Aorta (tissue), 5 donors: ENCODE measurements at places on chromosomes 5 and 9.

GRCh38 chr9:7028591-7028990, 270.8 kb downstream of the KDM4C start:
- peak; percentile 43 for DNase-seq
- no peaks in the 10 kb centered on the region for H3K27me3 ChIP-seq
- no peak overlapping the region for H3K27ac ChIP-seq

DNA sequence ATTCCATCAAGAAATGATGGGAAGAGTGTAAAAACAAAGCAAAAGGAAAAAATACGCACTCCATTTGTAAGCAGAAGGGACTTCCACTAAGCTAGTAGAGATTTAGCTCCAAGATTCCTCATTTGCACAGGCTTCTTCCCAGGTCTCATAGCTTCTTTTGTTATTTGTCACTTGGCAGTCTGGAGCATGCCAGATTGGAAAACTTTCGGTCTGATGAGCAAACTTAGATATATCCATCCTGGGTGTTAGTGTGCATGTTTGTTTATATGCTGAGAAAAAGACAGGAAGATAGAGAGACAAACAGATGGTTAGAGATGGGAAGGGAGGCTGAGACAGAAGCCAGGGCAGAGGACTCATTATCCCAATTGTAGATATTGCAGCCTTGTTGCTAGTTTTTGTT, 1644.5 kb upstream of the NUDT12 start:
- no peaks in the 10 kb centered on the region for H3K36me3 ChIP-seq
- H3K27me3 ChIP-seq = no peaks in the 10 kb centered on the region
- no peak for DNase-seq
- H3K27ac ChIP-seq = no peak overlapping the region

- H3K27ac ChIP-seq = no peak overlapping the region
- DNase-seq = no peak
- no peaks in the 10 kb centered on the region for H3K27me3 ChIP-seq
- no peaks in the 10 kb centered on the region for H3K4me1 ChIP-seq
- peaks cover 4% of the 10 kb centered on the region for H3K36me3 ChIP-seq
These were observed 95.0 kb downstream of the MRPS27 start for GRCh38 chr5:72224946-72225463.

- H3K4me1 ChIP-seq = no peaks in the 10 kb centered on the region
- no peak for DNase-seq
- H3K27ac ChIP-seq = no peak overlapping the region
These were observed 388.0 kb upstream of the ZNF608 start for GRCh38 chr5:125134216-125135081.

DNA sequence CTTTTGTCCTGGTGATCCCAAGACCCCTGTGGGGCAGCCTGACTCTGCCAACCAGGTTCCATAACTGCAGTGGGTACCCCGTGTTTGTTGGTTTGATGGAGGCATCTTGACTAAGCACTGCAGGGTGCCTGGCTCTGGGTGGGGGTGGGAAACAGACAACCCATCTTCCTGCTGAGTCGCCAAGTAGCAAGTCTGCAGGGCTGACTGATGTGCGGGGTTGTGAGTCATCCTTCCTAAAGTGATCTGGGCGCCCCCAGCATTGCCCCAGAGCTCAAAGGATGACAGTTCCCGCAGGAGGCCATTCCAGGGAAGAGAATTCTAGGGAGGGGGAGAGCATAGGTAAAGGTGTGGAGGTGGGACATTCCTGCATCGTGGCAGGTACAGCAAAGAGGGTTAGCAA, 23.5 kb downstream of the DAB2IP start:
- H3K27me3 ChIP-seq = no peaks in the 10 kb centered on the region
- DNase-seq = peak; percentile 36
- no peaks in the 10 kb centered on the region for H3K36me3 ChIP-seq
- H3K27ac ChIP-seq = no peak overlapping the region

DNA sequence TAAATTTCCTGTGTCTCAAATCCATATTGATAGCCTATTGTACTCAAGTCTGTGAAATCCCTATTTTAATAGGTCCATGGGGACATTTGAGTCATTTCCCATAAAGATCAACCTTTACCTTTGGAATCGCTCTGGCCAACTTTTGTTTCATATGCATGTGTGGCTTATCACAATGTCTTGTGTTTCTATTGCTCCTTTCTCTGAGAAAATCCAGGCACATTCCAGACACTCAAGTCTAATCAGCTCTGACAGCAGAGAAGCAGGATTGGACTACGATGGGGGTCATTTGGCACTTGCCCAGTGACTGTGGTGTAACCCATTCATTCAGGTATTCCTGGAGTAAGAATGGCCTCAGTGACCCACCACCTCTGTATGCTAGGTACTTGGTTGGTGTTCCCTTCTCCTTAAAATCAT, 48.4 kb downstream of the ACTBL2 start:
- no peak overlapping the region for H3K4me3 ChIP-seq
- no peaks in the 10 kb centered on the region for H3K27me3 ChIP-seq
- H3K36me3 ChIP-seq = no peaks in the 10 kb centered on the region
- H3K27ac ChIP-seq = no peak overlapping the region
- DNase-seq = no peak
- peaks cover 14% of the 10 kb centered on the region for H3K4me1 ChIP-seq
